NCI-H446 (cell line): ENCODE measurements at places on chromosomes 16 and 17.

GRCh38 chr16:48580925-48581500, 29.0 kb downstream of the N4BP1 start:
- no peak for DNase-seq

GRCh38 chr16:24589997-24590396, 50.6 kb downstream of the RBBP6 start:
- DNase-seq = no peak

DNA sequence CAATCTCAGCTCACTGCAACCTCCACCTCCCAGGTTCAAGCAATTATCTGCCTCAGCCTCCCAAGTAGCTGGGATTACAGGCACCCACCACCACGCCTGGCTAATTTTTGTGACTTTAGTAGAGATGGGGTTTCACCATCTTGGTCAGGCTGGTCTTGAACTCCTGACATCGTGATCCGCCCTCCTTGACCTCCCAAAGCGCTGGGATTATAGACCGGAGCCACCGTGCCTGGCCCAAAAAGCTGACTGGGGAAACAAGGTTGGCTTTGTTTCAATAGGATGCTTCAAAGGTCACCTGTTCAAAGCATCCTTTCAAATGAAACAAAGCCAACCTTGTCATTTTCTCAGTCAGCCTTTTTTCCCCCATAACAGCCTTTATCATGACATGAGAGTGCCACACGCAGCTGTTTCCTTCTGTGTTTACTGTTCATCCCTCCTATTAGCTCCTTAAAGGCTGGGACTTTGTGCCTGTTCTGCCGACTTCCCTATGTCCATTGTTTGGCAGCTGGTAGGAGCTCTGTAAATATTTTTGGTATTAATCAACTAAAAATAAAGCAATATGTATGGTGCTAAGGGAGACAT, 51.1 kb downstream of the ADAMTS18 start:
- DNase-seq = no peak

- peak; percentile 2 for DNase-seq
Observed at GRCh38 chr16:77584205-77584859, 138.0 kb upstream of the NUDT7 start.

DNA sequence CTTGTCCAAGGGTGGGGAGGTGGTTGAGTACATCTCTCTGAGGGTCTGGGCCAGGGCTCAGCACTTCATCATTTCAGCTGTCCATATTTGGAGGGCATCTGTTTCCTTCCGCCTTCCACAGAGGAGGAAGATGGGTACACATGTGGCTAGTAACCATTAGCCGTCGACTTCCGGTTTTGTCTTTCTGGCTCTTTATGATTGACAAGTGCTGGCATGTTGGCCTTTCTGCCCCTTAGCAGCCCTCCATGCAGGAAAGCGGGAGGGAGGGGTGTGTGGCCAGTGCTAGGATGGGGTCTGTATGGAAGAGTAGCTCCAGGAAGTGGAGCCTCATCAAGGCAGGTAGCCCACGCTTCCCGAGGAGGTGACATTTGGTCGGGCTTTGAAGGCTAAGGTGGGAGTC, 69.6 kb downstream of the RAI1 start:
- no peak for DNase-seq

- DNase-seq = no peak
Observed at GRCh38 chr17:13490906-13491482, 110.7 kb downstream of the HS3ST3A1 start.

DNA sequence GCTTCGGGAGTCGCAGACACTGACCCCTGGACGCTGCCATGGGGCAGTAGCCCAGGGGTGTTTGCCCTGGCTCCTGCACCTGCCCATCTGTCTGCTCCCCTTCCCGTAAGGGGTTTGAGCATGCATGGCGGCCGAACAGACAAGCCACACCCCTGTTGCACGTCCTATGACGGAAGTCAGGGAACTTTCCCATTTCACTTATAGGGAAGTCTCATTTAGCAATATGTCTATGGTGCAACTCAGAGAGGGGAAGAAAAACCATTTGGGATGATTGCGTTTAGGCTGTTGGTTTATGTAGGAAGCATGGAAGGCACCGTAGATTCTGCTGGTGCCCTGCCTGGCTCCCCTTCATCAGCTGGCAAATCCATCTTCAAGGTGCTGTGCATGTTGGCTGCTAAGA, 112.5 kb downstream of the HAPSTR1 start:
- no peak for DNase-seq

DNA sequence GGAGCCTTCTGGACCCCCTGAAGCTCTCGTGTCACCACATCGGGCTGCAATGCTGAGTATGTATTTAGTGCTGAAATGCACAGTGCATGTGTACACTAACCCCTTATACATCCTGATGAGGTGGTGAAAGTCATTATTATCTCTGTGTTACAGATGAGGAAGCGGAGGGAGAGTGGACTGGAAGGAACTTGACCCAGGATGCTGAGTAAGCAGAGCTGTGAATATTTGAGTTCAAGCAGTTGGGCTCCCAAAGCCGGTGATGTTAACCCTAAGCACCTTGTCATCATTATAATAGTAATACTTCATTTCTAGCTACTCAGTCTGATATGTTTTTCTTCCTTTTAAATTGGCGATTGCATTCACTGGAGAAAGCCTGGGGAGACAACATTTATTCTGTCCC, 25.9 kb upstream of the NKD1 start:
- no peak for DNase-seq
